ENCODE measurements at places on chromosomes 13 and 19.

DNA sequence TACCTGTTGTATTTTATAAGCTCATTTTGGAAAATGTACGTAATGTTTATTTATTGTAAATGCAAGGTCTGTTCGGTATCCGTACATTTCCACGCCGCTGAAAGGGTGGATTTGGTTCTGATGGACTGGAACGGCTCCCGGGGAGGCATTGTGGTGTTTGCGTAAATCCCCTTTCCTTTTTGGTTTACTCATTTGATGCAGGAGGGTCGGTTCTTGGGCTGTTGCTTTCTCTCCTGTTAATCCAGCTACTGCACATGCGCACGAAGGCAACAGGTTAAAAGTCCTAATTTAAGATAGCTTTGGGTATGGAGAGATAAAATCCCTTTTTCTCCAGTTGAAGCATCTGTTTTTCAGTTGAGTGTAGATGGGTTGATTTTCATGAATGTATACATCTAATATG is 224.4 kb downstream of the TM9SF2 start:
- no peak for DNase-seq

GRCh38 chr13:47886314-47886713 is 114.8 kb downstream of the SUCLA2 start:
- no peak for DNase-seq

DNA sequence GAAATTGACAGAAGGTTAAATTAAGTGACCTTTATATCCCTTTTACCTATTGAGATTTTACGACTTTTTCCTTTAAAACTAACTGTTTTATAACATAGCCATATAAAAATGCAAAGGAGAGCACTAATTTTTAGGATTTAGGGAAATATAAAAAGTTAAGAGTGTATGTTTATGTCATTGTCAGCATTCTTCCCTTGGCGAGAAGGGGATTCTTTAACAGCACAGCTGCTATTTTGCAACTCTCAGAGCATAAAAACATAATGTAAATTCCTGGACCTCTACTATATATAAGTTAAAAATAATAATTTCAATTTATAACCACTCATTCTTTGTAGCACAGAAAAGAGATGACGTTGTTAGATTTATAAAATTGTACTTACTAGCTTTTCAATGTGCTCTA is 363.2 kb downstream of the DACH1 start:
- no peak for DNase-seq

- DNase-seq, result peak; percentile 78
Measured at GRCh38 chr19:48926909-48927308, 6.6 kb upstream of the DHDH start.

DNA sequence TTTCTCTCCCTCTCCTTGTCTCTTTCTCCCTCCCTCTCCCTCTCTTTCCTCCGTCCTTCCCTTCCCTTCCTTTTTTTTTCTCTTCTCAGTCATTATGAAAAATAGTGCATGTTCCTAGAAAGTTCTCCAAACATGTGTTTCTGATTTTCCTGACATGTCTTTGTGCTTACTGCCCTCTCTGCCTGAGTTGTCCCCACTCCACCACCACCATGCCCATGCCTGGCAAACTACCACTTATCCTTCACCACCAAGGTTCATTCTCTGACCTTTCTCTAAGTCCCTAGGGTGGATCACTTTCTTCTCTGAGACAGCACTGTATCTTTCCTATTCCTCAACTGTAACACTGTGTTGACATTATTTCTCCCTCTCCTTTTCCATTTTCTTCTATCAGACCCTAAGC is 98.2 kb downstream of the LACC1 start:
- no peak for DNase-seq

- DNase-seq, result peak; percentile 80
Measured at GRCh38 chr13:30429721-30430694, 7.7 kb downstream of the UBE2L5 start.

DNA sequence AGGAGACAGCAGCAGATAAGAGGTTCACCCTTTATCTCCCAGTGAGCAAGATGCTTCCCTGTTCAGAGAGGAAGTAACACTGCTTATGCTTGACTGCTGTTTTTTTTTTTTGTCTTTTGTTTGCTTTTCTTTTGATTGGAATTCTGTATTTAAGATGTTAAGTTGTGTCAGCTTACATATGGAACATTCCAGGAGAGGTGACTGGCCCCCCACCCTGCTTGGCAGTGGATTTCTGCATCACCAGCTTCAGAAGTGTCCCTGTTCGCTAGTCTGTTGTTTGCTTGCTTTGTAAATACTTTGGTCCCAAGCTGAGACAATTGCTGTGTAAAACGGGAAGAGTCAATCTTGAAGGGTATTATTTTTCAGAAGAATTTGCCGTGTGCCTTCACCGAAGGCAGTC is 43.0 kb downstream of the IFT88 start:
- DNase-seq, result no peak

DNA sequence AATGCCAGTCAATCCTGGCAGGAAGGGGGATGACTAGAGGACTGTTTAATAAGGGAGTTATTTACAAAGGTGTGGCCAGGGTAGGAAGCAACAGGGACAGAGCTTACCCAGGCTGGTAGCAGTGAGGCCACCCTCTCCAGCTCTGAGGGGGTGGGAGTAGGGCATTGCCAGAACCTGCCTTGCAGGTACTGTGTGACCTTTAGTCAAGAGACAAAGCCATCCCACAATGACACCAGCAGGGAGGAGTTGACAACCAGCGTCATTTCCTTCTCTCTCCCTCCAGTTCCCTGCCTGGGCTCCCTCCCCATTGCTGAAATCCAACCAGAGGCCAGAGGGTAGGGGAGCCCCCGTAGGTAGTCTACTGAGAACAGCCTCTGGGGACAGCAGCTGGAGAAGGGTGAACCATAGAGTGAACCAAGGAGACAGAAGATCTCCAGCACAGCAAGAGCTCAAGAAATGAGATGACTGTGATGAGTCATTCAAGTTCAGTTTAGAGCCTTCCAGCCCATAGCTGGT is 33.3 kb upstream of the SPATA13 start:
- DNase-seq, result no peak

DNA sequence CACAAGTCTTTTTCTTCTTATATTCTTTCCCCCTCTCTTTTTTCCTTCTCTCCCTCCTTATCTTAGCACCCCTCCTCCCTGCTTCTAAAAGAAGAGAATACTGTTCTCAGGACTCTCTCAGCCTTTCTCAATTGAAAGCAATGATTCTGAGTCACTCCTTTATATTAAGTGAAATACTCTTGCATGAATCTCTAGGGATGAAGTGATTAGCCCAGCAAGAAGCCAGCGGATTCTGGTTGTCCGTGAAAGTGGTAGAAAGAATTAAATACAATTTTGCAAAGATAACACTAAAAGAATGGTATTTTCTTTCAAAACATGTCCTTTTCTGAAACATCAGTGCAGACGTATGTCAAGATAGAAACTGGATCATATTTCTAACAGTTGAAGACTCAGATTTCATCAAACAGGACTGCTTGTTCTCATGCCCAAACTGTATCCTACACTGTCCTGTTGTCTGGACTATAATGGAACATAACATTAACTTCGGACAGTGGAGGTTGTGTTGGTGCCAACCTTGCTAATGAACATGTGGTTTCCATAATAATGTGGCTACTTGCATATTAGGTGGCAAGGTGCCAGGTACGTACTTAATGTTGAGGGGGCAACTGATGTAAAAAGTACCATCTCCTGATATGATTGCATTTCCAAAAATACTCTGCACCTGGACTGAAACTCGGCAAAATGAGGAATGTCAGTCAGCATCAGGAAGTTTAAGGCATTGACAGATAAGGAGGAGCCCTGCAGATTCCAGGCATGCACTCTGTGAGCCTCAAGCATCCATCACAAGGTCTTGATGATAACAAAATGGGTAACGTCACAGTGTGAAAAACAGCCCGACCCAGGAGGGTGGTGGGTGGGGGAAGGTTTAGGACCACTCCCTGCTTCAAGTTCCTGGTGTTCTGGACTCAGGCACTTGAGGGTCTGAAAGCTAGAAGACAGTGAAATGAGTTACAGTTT is 357.2 kb downstream of the DLEU7 start:
- peak; percentile 37 for DNase-seq

Measured in fibroblast of skin of left quadriceps (primary cell).